ENCODE measurements at places on chromosomes 1 and 21. TPM values are rescaled to one million over a fixed set of nuclear protein-coding genes. Genes with fewer than 3 reads are reported as not detected.

The FCGR3A gene
- total RNA-seq: not detected

The BLACAT1 gene
- not detected for total RNA-seq

The OR2G3 gene
- not detected for total RNA-seq

The LCE1C gene
- total RNA-seq: not detected

The UBXN10 gene
- total RNA-seq: 0.33 TPM

The MAB21L3 gene
- 0.66 TPM for total RNA-seq
